ENCODE measurements at places on chromosomes 3 and 15. TPM values are rescaled to one million over a fixed set of nuclear protein-coding genes. Genes with fewer than 3 reads are reported as not detected.
A peak's percentile ranks its signal among the peaks of the same experiment; 100 is the strongest.

DNA sequence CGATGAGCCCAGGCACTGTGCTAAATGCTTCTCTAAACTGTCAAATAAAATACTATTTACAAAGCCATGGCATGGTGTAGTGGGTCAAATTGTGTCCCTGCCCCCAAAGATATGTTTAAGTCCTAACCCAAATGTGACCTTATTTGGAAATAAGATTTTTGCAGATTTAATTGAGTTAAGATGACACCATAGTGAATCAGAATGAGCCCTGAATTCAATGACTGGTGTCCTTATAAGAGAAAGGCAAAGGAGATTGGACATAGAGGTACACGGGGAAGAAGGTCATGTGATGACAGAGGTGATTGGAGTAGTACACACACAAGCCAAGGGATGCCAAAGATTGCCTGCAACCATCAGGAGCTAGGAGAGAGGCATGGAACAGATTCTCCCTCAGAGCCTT, 121.6 kb upstream of the VEPH1 start:
- DNase-seq = no peak
- no peaks in the 10 kb centered on the region for H3K27me3 ChIP-seq
- no peaks in the 10 kb centered on the region for H3K4me1 ChIP-seq
- H3K36me3 ChIP-seq = no peaks in the 10 kb centered on the region

DNA sequence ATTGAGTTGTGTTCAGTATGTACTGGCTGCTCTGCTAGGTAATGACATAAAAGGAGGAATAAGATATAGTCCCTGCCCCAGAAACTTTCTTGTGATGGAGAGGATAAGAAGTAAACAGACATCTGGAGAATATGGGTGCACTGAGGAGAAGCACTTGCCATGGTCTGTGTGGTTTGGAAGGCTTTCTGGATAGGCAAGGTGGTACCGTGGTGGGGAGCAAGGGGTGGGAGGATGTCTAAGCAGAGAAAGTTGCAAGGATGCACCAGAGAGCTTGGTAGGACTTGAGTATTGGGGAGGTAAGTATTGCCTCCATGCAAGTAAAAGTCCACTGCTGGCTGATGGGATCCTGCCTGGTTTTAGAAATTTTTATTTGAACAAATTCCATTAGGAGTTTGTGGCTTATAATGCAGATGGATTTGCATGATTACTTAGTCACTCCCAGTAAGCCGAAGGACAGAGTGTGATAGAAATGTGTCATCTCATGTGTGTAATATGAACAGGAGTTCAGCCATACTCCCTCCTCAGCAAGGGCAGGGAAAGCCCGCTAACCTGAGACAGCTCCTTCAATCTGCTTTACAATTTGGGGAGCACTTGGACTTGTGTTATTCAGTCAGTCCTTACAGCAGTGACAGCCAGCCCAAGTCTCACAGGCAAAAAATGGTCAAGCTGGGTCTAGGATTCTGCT, 53.6 kb downstream of the CLSTN2 start:
- H3K4me1 ChIP-seq = no peaks in the 10 kb centered on the region
- no peak for DNase-seq
- H3K4me3 ChIP-seq = no peak overlapping the region

- H3K4me3 ChIP-seq = no peak overlapping the region
- H3K27ac ChIP-seq = peak overlapping the region; percentile 82
- peaks cover 30% of the 10 kb centered on the region for H3K4me1 ChIP-seq
- DNase-seq = peak; percentile 91
- no peaks in the 10 kb centered on the region for H3K27me3 ChIP-seq
Observed at GRCh38 chr3:37765591-37766488, 95.8 kb upstream of the CTDSPL start.

GRCh38 chr15:57427367-57427821, 51.1 kb downstream of the CGNL1 start:
- no peaks in the 10 kb centered on the region for H3K27me3 ChIP-seq
- H3K4me1 ChIP-seq = peaks cover 43% of the 10 kb centered on the region
- no peak overlapping the region for H3K4me3 ChIP-seq
- H3K27ac ChIP-seq = no peak overlapping the region

DNA sequence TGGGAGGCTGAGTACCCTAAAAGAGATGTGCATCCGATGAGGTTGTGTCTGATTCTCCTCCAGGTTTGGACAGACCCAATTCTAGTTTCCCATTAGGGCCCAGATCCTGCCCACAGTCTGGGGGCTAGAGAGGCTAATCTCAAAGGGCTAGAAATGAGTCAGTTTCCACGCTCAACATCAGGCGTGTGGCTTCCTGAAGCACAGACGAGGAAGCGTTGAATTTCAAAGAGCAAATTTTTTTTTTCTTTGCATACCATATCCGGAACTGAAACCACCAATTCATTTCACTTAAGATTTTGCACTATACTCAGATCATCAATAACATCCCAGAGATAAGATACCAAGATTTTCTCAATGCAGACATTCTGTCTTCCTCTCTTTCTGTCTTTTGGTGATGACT, 173.8 kb upstream of the BCL6 start:
- no peaks in the 10 kb centered on the region for H3K36me3 ChIP-seq
- no peaks in the 10 kb centered on the region for H3K4me1 ChIP-seq
- no peaks in the 10 kb centered on the region for H3K27me3 ChIP-seq
- DNase-seq = no peak
- no peak overlapping the region for H3K27ac ChIP-seq

DNA sequence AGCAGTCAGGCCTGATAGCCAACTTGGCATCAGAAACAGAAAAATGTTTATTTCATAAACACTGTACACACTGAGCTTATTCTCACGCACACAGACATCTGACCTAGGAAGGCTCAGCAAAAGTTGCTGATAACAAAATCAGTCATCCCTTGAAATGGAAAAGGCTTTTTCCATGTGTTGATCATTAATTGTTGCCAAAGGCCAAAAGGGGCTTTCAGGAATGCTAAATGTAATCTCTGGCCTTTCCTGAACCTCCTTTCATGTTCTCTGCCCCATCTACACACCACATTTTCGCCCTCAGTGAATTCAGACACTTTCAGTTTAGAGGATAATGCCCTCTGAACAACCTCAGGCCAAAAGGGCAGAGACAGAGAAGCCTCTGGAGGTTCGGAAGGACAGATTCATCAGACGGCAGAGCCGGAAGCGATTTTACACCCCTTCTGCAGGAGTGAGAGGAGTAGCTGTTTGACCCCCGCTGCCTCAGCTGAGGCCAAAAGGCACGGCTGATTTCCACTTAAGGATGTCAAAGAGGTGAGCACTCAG, 14.5 kb downstream of the RTP4 start:
- no peaks in the 10 kb centered on the region for H3K27me3 ChIP-seq
- DNase-seq = no peak
- no peak overlapping the region for H3K4me3 ChIP-seq
- H3K4me1 ChIP-seq = no peaks in the 10 kb centered on the region

DNA sequence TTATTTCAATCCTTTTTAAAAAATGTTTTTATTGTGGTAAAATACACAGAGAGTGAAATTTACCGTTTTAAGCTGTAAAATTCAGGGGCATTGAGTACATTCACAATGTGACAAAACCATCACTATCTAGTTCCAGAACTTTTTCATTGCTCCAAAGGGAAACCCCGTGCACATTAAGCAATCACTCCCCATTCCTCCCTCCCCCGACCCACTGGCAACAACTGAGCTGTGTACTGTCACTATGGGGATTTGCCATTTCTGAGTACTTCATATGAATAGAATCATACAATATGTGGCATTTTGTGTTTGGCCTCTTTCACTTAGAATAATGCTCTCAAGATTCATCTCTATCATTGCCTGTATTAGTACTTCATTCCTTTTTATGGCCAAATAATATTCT, 45.5 kb upstream of the BOC start:
- no peak for DNase-seq
- no peaks in the 10 kb centered on the region for H3K36me3 ChIP-seq
- no peak overlapping the region for H3K4me3 ChIP-seq
- H3K27ac ChIP-seq = no peak overlapping the region

DNA sequence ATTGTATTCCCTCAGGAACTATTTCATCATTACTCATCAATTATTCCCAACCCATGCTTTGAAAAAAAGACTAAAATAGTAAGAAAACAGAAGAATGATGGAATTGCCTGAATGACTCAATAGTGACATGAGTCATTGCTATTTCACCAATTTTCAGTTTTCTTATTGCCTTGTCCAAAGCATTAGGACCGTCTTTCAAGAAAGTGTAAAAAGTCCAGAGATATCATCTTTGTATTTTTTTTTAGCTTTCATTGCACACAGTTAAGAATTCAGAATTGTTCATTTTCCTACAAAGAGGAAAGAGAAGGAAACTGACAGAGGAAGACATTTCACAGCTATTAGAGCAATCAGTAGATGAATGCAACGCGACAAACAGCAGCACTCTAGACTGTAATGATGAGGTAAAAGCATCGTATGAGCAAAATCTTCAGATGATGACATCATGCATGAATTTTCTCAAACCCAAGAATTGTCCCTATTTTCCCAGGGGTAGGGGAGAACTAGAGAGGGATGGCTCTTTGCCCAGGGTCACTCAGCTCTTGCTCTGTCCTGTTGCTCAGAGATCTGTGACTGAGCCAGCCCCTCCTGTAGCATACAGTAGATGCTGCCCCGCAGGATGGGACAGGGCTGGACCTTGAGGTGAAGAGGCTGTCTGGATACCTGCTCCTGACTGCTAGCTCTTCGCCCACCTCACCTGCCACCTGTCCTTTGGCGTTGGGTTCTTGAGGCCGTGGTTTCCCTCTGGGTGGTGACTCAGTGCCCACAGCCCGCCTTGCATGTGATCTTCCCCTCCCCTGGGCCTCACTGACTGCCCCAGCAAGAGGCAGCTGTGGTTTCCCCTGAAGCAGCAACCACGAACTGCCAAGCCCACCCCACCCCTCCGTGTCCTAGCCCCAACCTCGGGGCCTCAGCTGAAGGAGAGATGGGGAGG, 84.8 kb downstream of the PPCDC start:
- H3K27ac ChIP-seq = no peak overlapping the region
- DNase-seq = no peak
- no peaks in the 10 kb centered on the region for H3K36me3 ChIP-seq
- H3K4me1 ChIP-seq = peaks cover 6% of the 10 kb centered on the region
- no peak overlapping the region for H3K4me3 ChIP-seq
- H3K27me3 ChIP-seq = no peaks in the 10 kb centered on the region

- H3K27me3 ChIP-seq = no peaks in the 10 kb centered on the region
Observed at GRCh38 chr15:38075466-38075865, 141.0 kb downstream of the TMCO5A start.

The KCNAB1 gene
- total RNA-seq = 6.6 TPM

The OR4F6 gene
- total RNA-seq = not detected

The EEF1AKMT4 gene
- 2.8 TPM for total RNA-seq

The ZNF385D gene
- 8.9 TPM for total RNA-seq

The GOLGA8R gene
- 6.3 TPM for total RNA-seq

Measured in kidney (tissue), 22 donors.